Activated T-cell treated with anti-CD3 and anti-CD28 coated beads, Interleukin-2, amount 50 U/mL, for 72 hours (primary cell): ENCODE measurements at places on chromosomes 4 and X. TPM values are rescaled to one million over a fixed set of nuclear protein-coding genes. Genes with fewer than 3 reads are reported as not detected.

CYBB gene
- 0.38 TPM for total RNA-seq

PKD2 gene
- total RNA-seq = 7.3 TPM

RBM46 gene
- total RNA-seq = not detected

HPGDS gene
- not detected for total RNA-seq

PCSK1N gene
- total RNA-seq = 1.9 TPM

USP17L5 gene
- total RNA-seq = not detected

GAGE12C gene
- not detected for total RNA-seq

NEUROG2 gene
- total RNA-seq = 0.26 TPM

CT83 gene
- total RNA-seq = not detected

MAGEC3 gene
- not detected for total RNA-seq

GTPBP6 gene
- total RNA-seq = 47.2 TPM

TMEM255A gene
- total RNA-seq = not detected

UGT8 gene
- 0.22 TPM for total RNA-seq

RBM47 gene
- total RNA-seq = 12.0 TPM

ASMT gene
- 0.70 TPM for total RNA-seq

PAQR3 gene
- 12.8 TPM for total RNA-seq

BGN gene
- total RNA-seq = not detected

NFKB1 gene
- 151 TPM for total RNA-seq

SATL1 gene
- total RNA-seq = not detected

SPP1 gene
- not detected for total RNA-seq

PCDH10 gene
- total RNA-seq = not detected

FOXR2 gene
- total RNA-seq = not detected

FABP2 gene
- not detected for total RNA-seq

LGI2 gene
- total RNA-seq = not detected

PABPC4L gene
- total RNA-seq = not detected

MAGEA9B gene
- not detected for total RNA-seq

IL21 gene
- total RNA-seq = 26.0 TPM

ZNF732 gene
- not detected for total RNA-seq

RAB9B gene
- 0.96 TPM for total RNA-seq

WWC2 gene
- 3.7 TPM for total RNA-seq

TMPRSS11D gene
- total RNA-seq = not detected

GPRASP1 gene
- total RNA-seq = 5.9 TPM

GPC4 gene
- not detected for total RNA-seq

ACTRT1 gene
- total RNA-seq = not detected

PTCHD1 gene
- total RNA-seq = not detected

MGAT4D gene
- not detected for total RNA-seq

CDS1 gene
- 0.22 TPM for total RNA-seq

GAGE2A gene
- total RNA-seq = not detected

NPY1R gene
- total RNA-seq = not detected

BMX gene
- not detected for total RNA-seq

MTCP1 gene
- 33.1 TPM for total RNA-seq

FAM184B gene
- not detected for total RNA-seq
